ENCODE measurements at places on chromosomes 3 and 15.

DNA sequence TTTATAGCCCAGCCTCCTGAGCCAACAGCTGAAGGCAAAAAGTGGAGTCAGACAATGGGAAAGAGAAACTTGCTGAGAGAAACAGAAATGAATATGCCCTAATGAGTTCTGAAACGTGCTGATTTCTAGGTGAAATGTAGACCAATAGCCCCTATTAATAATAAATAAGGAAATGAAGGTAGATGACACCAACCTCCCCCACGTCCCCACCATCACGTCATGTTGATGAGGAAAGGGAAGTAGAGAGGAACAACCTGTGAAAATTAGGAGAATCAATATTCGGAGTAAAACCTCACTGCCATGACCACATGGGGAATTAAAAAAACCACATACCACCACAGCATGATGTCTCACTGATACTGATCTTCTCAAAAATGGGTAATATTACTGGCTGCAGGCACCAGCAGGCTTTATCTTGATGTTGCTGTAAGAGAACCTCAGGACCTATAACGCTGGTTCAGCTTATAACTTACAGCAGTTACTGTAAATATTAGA lies 64.0 kb downstream of the KAT2B start:
- DNase-seq: no peak

- no peak for DNase-seq
These were observed 7.9 kb downstream of the FSIP1 start for GRCh38 chr15:39774688-39775267.

DNA sequence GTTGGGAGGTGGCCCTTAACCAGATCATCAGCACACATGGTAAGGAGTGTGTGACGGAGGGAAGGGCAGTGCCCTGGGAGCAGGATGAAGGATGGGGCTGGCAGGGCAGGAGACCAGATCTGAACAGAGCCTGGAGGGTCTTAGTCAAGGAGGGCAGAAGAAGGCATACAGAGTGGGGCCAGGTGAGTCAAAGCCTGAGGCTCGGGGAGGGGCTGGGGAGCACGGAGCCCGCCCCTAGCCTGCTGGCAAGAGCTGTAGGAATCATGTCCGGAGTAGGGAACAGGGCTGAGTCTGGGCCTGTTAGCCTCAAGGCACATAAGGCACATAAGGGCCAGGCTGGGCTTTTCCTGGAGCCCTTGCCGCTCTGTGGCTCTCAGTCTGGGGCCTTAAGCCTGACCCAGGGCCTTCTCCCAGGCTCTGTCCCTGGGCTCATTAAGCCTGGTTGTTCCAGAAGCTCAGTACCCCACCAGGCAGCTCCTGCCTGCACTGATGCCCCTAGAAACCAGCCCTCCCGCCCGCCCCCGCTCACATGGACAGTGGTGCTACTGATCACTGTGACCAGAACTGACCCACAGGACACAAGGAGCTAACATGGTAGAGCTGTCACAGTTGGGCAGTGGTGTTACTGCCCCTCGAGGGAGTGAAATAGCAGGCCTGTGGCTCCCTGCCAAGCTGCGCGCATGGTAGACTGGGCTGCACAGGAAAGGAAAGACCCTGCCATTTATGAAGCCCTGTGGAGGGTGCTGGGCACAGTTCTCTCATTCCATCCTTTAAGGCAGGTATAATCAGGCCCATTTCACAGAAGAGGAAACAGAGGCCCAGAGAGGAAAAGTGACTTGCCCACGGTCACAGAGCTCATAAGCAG lies 14.6 kb downstream of the ISG20 start:
- DNase-seq: no peak

DNA sequence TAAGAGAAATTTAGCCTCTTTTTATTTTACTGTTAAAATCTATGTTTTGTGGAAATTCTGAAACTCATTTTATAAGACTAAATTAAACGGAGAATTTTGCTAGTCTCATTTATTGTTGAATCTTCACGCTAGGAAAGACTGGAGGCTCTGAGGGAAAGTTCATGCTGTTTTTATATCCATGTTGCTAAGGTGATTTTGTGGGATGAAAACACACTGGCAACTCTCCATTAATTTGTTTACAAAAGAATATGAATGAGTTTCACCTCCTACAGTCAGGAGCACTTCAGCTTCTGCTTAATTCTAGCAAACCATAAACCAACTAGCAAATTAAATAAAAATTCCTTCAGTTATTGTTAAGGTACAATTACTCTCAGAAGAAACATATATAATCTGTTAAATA lies 195.4 kb downstream of the RAP2B start:
- DNase-seq: no peak

GRCh38 chr3:180142041-180142440 lies 105.3 kb upstream of the PEX5L start:
- no peak for DNase-seq

DNA sequence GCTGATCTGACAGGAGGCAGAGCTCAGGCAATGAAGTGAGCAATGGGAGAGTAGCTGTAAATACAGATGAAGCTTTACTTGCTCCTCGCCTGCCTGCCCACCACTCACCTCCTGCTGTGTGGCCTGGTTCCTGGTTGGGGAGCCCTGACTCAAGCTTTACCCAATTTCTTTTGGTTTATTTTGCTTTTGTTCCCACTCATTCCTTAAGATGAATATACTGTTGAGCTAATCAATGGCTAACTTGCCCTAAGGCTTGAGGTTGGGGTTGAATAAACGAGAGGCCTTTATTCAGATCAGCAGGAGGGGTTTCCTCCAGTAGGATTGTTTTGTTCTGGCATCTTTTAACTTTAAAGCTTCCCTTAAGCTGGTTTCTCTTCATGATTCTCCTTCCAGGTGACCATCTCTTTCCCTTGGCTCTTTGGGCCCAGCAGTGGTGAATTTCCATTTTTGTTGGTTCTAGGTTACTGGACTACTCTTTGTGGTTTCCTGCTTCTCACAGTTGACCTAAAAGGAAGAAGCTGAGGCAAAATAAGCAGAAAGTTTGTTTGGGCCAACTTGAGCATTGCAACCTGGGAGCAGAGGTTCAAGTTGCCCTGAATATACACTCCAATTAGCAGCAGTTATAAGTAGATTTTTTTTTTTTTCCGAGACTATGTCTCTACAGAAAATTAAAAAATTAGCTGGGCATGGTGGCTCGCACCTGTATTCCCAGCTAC lies 44.4 kb downstream of the STARD9 start:
- no peak for DNase-seq

GRCh38 chr3:122936986-122937385 lies 90.6 kb downstream of the SEMA5B start:
- DNase-seq: no peak

GRCh38 chr15:32824777-32825176 lies 107.0 kb downstream of the GREM1 start:
- no peak for DNase-seq

DNA sequence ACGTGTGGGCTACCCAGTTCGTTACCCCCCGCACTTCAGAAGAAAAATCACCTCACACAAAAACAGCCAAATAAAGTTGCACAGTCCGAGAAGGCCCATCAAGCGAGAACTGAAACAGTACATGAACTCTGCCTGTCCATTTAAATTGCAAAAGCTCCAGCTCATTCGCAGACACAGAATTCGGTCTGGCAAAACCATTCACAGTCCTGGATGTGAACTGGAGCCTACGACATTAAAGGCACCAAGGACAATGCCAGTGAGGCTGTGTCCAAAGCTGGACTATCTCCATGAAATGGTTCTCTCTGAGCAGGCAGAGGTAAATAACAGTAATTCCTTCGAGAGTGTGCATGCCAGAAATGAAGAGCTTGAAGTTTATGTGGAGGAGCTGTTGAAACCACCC lies 261.3 kb upstream of the ICE2 start:
- no peak for DNase-seq

GRCh38 chr15:94023531-94023930 lies 207.8 kb upstream of the MCTP2 start:
- no peak for DNase-seq

DNA sequence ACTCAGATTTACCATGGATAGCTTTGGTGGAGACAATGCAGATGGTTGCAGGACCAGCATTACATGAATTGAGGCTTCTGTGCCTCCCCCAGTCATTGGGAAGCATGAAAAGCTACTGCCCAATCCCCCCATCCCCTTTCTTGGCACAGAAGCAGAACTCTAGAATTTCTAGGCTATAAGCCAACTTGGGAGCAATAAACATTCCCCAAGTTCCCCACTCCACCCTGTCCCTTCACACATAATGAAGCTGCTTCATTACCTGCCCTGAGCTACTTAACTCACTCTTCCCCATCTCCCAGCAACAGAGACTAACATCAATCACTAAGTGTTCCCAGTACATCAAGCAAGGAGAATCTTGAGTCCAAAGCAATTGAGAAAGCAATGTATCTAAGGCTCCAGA lies 164.5 kb downstream of the RORA start:
- no peak for DNase-seq

GRCh38 chr3:192655040-192655439 lies 72.3 kb downstream of the FGF12 start:
- no peak for DNase-seq

GRCh38 chr3:127589600-127590281 lies 792 bp downstream of the TPRA1 start:
- DNase-seq: no peak

- no peak for DNase-seq
These were observed 7.5 kb downstream of the UNC45A start for GRCh38 chr15:90942354-90943120.

- peak; percentile 28 for DNase-seq
These were observed 976 bp upstream of the ABTB1 start for GRCh38 chr3:127671523-127672428.

DNA sequence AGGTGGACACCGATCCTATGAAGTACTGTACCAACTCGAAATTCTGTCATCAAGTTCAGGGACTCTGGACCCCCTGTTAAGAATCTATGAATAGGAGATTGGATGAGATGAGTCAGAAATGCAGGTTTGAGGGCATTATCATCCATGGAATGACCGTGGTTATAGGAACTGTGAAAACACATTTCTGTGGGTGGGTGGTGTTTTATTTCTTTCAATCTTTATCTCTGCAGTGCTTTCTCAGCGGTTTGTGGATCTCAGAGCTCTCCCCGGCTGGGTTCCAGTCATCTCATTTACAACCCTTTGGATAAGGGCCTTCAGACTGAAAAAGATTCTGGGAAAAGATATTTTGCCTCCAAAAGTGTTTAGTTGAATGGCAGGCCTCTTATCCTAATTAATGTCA lies 5.4 kb upstream of the ABHD17C start:
- DNase-seq: no peak

GRCh38 chr3:125221831-125222230 lies 9.3 kb upstream of the SLC12A8 start:
- no peak for DNase-seq

DNA sequence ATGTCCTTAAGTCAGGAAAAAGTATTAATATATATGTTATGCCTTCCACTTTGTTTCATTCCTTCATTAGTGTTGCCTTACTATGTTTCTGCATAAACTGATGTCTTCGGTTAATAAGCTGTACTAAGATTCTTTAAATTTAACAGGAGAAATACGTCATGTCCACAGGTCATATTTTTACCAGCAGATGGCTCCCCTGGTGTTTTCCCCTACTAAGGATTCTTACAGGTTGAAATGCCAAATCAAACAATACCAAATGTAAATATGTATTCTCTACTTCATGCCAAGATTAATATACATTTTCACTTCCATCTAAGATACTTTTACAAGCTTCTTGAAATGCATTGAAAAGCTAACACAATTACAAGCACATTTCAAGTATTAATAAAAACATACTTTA lies 1602.1 kb downstream of the SI start:
- peak; percentile 82 for DNase-seq

DNA sequence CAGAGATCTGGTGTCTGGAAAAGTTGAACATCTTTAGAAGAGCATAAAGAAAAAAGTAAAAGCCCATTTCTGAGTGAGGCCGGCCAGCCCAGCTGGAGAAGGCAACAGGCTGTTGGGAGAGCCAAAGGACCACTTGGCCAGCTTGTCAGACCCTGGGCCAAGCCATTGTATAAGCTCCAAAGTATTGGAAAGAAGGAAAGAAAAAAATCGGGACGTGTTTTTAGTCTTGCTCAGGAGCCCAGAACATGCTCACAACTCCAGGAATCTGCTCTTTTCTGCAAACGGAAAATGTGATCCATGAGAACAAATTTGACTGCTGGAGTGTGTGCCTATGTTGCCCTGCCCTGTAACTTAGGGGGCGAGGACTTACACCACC lies 10.4 kb upstream of the CLPX start:
- no peak for DNase-seq

DNA sequence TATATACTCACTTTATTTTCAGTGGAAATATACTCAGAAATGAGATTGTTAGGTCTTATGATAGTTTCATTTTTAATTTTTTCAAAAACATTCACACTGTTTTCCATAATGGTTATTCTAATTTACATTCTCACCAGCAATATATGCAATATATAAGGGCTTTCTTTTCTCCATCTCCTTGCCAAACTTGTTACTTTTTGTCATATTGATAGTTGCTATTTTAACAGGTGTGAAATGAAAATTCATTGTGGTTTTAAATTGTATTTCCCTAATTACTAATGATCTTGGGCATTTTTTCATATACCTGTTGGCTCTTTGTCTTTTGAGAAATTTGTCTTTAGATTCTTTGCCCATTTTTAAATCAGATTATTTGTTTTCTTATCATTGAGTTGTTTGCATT lies 325.2 kb downstream of the DIPK2A start:
- no peak for DNase-seq

GRCh38 chr15:29821416-29822099 lies 710 bp downstream of the TJP1 start:
- peak; percentile 68 for DNase-seq

DNA sequence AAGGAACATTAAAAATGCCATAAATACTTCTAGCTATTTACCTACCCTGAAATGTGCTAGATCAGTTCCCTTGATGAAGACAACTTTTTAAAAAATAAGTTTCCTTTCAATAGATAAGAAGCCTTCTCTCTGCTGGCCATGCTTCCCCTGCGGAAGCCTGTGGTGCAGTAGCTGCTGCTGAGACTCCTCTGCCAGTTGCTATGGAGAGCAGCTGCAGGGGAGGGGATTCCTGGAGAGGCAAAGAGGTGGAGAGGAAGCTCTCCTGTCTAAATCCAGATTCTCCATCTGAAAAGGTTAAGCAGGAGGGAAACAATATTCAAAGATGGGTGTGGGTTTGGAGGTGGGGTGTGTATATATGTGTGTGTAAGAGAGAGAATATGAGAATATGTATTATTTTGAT lies 69.8 kb upstream of the BFSP2 start:
- no peak for DNase-seq

- no peak for DNase-seq
These were observed 15.4 kb downstream of the DLG1 start for GRCh38 chr3:197283045-197283444.

GRCh38 chr3:156187146-156187769 lies 66.9 kb downstream of the KCNAB1 start:
- DNase-seq: no peak

DNA sequence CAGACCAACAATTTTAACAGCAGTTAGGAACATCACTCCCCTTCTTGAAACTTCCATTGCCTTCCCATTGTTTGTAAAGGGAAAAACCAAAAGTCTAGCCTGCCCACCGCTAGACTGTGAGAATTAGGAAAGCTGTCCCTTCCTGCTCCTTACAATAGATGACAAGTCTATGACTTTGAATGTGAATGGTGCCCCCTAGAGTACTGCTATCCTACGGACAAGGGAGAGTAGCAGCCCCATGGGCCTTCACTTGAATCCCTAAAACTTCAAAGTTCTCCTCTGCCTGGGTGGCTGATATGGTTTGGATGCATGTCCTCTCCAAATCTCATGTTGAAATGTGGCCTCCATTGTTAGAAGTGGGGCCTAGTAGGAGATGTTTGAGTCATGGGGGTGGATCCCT lies 41.0 kb upstream of the FSIP1 start:
- DNase-seq: no peak

- no peak for DNase-seq
These were observed 120.8 kb upstream of the PHLDB2 start for GRCh38 chr3:111738238-111738637.
